Activated CD8-positive, alpha-beta T cell treated with anti-CD3 and anti-CD28 coated beads for 36 hours (primary cell): ENCODE measurements at places on chromosomes 6 and 20. TPM values are rescaled to one million over a fixed set of nuclear protein-coding genes. Genes with fewer than 3 reads are reported as not detected.

Gene HRH3
- not detected for total RNA-seq

Gene PDYN
- not detected for total RNA-seq

Gene NEU1
- 9.8 TPM for total RNA-seq

Gene PPIL4
- total RNA-seq, result 20.8 TPM

Gene SCRT2
- total RNA-seq, result not detected

Gene NRSN1
- not detected for total RNA-seq

Gene ZC3H12D
- 39.0 TPM for total RNA-seq

Gene APOM
- total RNA-seq, result 4.4 TPM

Gene PNPLA1
- not detected for total RNA-seq

Gene PNISR
- 121 TPM for total RNA-seq

Gene SYCP2L
- total RNA-seq, result 0.32 TPM

Gene DNAH8
- not detected for total RNA-seq

Gene BTN1A1
- total RNA-seq, result 0.11 TPM

Gene EPB41L1
- 2.2 TPM for total RNA-seq

Gene C20orf202
- total RNA-seq, result not detected

Gene DSP
- total RNA-seq, result 0.25 TPM
